ENCODE measurements at places on chromosomes 3 and 15.

- no peak for DNase-seq
Measured at GRCh38 chr3:42345811-42346210, 64.6 kb downstream of the LYZL4 start.

DNA sequence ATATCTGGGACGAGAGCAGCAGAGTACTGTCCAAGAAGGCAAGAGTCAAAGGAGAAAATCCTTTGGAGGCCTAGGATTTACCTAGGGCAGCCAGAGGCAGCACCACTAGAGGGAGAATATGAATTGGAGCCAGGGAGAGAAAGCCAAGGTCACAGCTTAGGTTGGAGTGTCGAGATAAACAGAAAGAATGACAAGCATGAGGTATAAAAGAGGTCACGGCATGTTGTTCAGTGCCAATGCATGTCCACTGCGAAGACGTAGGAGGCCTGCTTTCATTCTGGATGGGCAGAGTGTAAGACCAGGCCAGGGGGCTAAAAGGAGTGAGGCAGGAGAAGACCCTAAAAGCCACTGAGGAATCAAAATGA is 47.2 kb downstream of the THBS1 start:
- DNase-seq, result no peak

GRCh38 chr15:81313686-81314085 is 10.3 kb downstream of the STARD5 start:
- no peak for DNase-seq

GRCh38 chr3:58161435-58162398 is 49.1 kb downstream of the DNASE1L3 start:
- no peak for DNase-seq

GRCh38 chr3:131900891-131901290 is 133.9 kb downstream of the CPNE4 start:
- no peak for DNase-seq

DNA sequence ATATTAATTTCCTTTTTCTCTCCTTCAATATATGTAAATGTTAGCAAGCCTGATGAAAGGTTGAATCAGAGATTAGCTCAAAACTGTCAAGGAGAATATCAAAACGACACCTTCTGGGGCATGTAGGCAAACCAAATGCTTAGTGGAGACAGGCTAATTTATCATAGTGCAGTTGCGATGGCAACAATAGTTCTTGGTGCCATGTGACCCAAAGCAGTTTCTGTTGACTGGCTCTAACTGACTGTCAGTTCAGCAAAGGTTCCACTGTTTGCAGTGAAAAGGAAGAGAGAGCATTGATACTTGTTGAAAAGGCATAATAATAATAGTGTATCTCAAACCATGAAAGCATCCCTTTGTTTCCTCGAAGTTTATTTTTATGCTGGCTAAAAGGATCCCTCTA is 513.9 kb downstream of the NLGN1 start:
- DNase-seq, result no peak

DNA sequence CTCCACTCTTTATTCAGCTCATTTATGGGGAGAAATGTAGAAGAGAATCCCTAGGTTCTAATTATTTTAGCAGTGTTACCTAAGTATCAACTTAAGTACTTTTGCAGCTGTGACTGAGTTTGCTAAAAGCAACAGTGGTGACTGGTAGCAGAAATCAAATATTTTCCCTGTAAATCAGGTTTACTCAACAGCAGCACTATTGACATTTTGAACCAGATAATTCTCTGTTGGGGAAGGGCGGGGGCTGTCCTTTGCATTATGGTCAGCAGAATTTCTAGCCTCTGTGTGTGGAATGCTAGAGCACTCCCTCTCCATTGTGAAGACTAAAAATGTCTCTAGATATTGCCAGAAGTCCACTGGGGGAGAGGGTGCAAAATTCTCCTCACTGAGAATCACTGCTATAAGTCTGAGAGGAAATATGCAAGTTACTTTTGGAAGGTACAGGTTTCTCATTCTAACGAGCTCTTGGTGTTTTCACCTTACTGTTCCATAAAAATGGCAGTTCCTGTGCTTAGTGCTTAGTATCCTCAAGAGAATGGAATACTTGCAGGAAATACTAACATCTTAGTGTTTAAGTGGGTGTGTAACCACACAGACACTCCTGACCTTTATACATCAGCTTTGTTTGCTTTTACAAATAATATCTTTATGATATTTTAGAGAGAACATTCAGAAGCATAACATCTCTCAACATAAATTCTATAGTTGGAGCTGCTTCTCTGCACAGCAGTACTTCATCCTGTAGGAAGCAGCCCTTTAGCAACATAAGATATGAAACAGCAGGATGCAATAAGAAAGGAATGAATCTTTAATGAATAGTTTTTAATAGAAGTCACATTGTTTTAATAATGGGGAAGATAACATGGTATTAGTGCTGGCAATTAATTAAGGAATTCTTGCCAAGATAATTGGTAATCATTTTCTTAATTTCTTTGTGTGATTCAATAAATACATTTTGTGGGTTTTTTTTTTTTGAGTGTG is 246.5 kb upstream of the GOLIM4 start:
- no peak for DNase-seq

- no peak for DNase-seq
Measured at GRCh38 chr15:32688151-32688639, 29.6 kb upstream of the GREM1 start.

- DNase-seq, result no peak
Measured at GRCh38 chr15:62953496-62954045, 89.0 kb upstream of the TPM1 start.

DNA sequence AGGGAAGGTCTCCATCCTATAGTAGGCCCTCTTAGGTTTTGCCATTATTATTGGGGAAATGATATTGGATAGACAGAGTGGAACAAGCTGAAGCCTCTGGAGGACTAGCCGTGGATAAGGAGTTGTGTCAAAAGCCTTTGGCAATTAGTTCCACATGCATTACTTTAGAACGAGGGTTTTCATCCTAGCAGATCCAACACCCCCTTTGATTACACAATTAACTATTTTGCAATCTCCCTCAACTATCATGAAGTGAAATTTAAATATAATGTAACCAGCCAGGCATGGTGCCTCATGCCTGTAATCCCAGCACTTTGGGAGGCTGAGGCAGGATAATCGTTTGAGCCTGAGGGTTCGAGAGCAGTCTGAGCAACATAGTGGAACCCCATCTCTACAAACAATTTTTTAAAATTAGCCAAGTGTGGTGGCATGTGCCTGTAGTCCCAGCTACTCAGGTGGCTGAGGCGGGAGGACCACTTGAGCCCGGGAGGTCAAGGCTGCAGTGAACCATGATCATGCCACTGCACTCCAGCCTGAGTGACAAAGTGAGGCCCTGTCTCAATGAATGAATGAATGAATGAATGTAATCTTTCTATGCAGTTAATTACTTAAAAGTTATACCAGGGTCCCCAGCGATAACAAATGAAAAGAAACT is 56.8 kb downstream of the PXYLP1 start:
- no peak for DNase-seq

DNA sequence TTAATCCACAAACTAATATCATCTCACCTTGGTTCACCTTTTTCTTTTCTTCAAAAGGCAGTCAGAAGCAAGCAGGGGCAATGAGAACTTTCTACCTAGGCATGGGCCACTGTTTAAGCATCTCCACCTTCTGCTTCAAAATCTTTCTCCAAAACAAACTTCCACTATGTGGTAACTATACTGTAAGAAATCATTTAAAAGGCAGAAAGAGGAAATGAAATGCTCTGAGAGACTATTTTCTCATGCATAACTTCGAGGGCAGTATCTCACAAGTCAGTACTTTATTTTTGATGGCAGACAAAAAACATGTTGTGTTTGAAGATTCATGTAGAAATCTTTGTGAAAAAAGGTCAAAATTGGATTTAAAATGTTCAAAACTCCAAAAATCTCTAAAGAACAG is 419.7 kb downstream of the ZBTB20 start:
- DNase-seq, result no peak

DNA sequence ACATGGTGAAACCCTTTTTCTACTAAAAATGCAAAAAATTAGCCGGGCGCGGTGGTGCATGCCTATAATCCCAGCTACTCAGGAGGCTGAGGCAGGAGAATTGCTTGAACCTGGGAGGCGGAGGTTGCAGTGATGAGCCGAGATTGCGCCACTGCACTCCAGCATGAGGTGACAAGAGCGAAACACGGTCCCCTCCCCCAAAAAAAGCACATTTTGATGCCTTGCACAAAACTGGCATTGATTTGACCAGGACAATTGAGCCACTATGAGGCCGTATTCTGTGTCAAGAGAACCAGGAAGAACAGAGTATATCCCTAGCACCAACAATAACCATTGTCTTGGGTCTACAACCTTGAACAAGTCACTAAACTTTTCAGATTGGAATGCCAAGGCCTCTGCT is 50.6 kb downstream of the SH3BP5 start:
- no peak for DNase-seq

GRCh38 chr15:65286069-65286703 is 497 bp downstream of the PARP16 start:
- DNase-seq, result no peak

DNA sequence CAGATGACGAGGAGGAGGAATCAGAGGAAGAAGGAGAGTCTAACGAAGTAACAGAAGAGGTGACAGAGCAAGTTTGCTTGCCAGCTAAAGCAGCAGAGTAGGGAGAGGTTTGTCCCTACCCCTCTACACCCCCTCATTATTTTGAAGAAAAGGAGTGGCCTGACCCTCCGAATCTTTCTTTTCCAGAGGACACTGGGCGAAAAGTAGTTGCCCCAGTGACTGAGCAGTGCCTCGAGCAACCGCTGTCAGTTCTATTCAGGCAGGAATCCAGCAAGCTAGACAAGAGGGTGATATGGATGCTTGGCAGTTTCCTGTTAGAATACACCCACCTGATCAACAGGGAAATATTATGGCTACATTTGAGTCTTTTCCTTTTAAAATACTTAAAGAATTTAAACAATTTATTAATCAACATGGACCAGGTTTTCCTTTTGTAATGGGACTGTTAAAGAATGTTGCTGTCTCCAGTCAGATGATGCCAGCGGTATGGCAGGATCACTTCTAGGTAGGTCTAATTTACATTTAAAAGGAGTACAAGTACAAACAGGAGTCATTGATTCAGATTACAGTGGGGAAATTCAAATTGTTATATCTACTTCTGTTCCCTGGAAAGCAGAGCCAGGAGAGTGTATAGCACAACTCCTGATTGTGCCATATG is 31.9 kb upstream of the ACVR2B start:
- DNase-seq, result no peak

DNA sequence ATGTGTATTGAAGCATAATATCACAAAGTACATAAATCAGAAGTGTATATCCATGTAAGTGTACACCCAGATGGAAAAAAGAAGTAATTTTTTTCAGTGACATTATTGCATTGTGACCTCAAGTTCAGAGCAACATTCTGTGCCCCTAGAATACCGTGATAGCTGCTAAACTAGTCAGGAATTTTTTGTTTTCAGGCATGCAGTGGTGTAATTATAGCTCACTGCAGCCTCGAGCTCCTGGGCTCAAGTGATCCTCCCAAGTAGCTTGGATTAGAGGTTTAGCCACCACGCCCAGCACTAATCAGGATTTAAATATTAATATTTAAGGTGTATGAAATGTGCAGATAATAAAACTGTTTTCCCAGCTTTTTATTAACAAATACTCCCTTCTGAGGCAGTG is 25.5 kb downstream of the SEC62 start:
- no peak for DNase-seq

- no peak for DNase-seq
Measured at GRCh38 chr3:9035473-9035872, 72.2 kb upstream of the RAD18 start.

Measured in T-helper 9 cell (primary cell).